COLO829 (cell line): ENCODE measurements at places on chromosomes 6 and 20.

GRCh38 chr6:113565306-113565705 lies 291.8 kb upstream of the MARCKS start:
- no peak for DNase-seq

DNA sequence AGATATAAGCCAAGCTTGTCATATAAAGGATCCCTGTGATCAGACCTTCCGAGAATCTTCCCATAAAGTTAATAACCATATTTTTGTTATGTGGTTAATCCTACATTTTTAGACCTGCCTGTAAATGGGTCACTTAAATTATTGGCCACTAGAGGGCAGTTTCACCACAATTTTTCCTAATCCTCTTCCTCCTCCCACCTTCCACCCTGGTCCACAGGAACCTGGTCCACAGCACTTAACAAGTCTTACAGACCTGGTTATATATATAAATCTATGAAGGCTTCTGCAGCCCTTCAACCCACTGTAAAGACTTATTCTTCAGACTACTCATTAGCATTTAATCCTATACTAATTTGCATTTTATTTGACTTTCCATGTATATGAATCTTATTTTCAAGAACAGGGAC lies 28.3 kb downstream of the MRS2 start:
- DNase-seq: peak; percentile 49

DNA sequence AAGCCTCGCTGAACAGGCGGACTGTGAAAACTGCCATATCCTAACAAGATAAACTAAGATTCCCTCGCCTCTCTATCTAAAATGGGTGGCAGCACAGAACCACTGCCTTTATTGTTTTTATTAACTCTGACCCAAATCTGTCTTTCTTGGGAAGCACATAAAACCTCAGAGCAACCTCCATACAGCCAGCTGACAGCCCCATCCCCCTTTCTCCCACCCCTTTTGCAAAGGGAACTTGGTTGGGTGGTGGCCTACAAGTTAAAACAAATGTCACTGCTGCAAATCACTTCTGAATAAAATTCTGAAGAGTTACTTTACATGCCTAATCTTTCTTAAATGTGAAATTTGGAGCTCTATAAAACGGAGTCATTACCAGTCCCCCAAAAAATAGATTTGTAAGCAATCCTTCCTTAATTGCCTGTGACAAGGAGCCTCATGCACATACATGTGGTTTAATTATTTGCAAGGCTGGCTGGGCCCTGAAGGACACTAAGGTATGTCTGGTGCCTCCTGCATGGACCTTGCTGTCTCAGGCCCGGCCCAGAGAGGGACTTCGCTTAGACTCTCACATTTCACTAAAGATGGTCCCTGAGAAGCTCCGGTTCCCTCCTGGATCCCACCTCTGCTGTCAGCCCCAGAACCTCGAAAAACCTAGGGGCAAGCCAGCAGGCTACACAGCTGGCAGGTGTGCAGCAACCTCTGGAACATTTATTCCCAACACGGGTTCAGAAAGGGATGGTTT lies 21.7 kb downstream of the PXDC1 start:
- DNase-seq: no peak

GRCh38 chr20:47205577-47206123 lies 150.8 kb downstream of the ZMYND8 start:
- DNase-seq: peak; percentile 68

- peak; percentile 35 for DNase-seq
Measured at GRCh38 chr20:16580147-16580546, 6.9 kb upstream of the KIF16B start.

DNA sequence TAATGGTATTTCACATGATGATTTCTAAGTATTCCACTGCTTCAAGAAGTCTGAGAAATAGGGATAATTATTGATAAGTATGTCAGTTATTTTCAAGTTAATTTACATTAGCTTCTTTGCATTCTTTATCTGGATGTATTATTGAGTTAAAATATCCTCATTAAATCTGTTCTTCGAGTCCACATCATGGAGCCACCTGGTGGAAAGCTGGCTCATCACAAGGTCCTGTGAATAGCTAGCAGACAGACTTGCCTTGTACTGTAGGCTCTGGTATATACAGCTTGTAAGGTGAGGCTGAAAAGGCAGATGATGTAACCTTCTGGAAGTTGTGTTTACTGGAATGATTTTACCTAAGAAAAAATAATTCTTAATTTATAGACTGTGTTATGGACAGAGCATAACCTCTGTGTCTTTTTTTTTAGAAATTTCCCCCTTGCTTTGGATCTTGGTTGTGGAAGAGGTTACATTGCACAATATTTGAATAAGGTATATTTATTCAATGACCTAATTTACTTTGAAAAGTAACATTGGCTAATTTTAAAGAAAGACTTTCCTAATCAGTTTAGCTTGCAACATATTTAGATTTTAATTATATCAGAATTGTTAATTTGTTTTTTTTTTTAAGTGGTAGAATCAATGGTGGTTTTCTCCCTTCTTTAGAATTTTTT lies 3.5 kb downstream of the NDUFAF5 start:
- DNase-seq: peak; percentile 73

GRCh38 chr20:44698351-44698750 lies 16.8 kb upstream of the CCN5 start:
- DNase-seq: no peak

DNA sequence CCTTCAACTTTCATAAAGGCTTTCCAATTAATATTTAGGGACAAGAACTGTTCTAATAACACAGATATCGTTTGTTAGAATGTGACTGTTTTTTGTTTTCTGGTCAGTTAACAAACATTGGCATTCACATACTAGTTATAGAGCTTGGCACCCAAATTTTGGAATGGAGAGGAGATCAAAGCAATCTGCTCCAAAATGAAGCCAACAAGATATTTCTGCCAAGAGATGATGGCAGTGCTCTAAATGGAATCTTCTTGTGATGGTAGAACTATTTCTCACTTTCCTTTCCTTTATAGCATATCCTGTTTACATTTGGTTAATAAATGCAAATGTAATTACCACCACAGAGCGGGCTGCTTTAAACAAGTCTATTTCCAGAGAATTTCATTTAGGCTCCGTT lies 208.3 kb upstream of the RIMS1 start:
- DNase-seq: no peak

DNA sequence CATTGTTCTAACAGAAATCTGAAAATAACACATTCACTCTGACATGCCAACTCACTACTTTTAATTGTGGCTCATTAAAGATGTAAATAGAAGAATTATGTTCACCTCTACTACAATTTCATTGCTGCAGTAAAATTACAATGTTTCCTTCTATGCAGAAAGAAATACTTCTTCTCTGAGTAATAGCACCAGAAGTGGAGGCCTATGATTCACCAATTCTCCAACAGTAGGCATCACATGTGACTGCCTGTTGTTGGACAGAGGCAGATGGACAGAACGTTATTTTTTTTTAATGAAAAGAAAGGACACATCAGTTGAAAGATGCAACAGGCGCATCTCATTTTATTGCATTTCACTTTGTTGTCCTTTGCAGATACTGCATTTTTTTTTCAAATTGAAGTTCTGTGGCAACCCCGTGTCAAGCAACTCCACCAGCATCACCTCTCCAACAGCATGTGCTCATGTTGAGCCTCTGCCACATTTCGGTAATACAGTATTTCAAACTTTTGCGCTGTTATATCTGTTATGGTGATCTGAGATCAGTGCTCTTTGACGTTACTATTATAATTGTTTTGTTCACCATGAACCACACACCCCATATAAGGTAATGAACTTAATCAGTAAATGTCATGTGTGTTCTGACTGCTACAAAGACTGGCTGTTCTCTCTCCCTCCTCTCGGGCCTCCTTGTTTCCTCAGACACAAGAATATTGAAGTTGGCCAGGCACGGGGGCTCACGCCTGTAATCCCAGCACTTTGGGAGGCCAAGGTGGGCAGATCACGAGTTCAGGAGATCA lies 121.4 kb downstream of the ATXN1 start:
- DNase-seq: peak; percentile 96

DNA sequence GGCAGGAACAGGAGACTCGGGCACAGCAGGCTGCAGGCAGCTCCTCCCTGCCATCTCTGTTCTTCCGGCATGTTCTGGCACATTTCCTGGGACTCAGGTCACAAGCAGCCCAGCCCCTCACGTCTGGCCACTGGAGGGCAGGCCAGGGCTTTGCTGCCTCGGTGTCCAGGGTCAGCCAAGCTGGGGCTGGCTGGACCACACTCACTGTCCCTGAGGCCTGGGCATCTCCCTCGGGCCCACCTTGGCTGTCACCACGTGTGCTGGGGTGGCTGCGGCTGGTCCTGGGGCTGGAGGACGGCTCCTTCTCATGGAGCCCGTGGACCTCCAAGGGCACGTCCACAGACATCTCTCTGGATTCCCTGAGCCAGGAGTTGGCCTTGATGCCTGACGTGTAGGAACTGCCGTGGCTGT lies 18.5 kb downstream of the FRMD1 start:
- peak; percentile 24 for DNase-seq

DNA sequence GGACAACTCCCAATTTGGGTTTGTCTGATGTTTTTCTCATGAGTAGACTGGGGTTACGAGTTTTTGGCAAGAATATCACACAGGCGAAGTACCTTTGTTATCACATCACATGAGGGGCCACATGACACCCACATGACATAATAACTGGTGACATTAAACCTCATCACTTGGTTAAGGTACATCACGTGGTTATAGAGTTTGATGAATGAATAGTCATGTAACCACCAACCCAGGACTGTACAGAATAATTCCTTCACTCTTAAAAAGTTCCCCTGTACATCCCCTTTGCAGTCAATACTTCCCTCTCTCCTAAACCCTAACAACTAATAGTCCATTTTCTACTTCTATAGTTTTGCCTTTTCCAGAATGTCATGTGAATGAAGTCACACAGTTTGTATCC lies 83.4 kb downstream of the REV3L start:
- no peak for DNase-seq

DNA sequence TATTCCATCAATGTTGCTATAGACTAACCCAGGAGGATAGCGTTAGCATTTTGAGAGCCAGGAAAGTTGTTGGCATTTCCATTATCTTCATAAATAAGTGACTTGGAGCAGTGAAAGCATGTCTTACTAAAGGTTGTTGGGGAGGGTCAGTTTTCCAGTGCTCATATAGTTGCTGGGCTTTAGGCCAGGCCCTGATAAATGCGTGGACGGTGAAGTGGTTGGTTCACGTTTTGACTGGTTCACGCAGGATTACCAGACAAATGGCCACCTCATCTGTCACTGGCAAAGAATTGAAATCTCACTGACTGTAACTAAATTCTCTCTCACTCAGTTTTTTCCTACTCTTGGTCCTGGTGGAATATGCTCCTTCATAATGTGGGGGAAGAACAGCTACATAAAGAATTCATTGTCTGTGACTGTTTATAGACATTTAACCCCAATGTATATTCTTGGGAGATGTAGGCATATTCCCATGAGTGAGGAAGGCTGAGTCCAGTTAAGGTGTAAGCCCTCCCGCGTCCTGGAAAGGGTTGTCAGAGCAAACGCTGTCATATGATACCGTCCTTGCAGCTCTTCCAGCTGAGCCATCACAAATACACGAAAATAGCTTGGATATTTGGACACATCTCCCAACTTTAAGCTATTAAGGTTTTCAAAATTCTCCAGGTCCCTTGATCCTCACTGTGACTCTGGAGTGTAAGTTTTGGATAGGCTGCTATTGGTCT lies 27.8 kb downstream of the LRRC1 start:
- peak; percentile 24 for DNase-seq

- no peak for DNase-seq
Measured at GRCh38 chr20:36830791-36831691, 44.9 kb upstream of the TLDC2 start.

- DNase-seq: peak; percentile 45
Measured at GRCh38 chr20:1005452-1006027, 3.4 kb upstream of the RSPO4 start.

DNA sequence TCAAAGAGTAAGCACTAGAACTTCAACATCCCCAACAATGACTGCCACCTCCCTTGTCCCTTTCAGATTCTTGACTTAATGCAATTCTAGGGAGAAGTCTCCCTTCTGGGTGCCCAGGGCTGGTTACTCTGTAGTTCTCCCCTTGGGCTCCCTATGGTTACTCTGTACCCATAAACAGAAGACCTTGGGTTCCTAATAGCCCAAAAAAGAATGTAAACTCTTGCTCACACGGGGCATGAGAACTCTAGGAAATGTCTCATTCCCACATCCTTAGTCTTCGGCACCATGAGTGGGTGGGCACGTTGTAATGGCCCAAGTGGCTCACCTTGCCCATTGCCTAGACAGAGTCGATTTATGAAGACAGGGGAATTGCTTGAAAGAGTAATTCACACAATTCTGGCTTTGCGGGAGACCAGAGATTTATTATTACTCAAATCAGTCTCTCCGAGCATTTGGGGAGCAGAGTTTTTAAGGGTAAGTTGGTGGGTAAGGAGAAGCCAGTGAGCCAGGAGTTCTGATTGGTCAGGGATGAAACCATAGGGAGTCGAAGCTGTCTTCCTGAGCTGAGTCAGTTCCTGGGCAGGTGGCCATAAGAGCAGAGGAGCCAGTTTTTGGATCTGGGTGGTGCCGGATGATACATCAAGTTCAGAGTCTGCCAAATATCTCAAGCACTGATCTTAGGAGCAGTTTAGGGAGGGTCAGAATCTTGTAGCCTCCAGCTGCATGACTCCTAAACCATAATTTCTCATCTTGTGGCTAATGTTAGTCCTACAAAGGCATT lies 61.2 kb upstream of the SIRPG start:
- DNase-seq: no peak

DNA sequence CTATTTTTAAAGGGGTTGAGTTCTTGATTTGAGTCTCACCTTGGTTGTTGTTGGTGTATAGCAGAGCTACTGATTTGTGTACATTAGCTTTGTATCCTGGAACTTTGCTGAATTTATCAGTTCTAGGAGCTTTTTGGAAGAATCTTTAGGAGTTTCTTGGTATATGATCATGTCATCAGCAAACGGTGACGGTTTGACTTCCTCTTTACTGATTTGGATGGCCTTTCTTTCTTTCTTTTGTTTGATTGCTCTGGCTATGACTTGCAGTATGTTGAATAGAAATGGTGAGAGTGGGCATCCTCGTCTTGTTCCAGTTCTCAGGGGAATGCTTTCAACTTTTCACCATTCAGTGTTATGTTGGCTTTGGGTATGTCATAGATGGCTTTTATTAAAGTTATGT lies 64.0 kb downstream of the CDYL start:
- DNase-seq: no peak

- DNase-seq: no peak
Measured at GRCh38 chr6:33306356-33306755, 7.5 kb downstream of the TAPBP start.

DNA sequence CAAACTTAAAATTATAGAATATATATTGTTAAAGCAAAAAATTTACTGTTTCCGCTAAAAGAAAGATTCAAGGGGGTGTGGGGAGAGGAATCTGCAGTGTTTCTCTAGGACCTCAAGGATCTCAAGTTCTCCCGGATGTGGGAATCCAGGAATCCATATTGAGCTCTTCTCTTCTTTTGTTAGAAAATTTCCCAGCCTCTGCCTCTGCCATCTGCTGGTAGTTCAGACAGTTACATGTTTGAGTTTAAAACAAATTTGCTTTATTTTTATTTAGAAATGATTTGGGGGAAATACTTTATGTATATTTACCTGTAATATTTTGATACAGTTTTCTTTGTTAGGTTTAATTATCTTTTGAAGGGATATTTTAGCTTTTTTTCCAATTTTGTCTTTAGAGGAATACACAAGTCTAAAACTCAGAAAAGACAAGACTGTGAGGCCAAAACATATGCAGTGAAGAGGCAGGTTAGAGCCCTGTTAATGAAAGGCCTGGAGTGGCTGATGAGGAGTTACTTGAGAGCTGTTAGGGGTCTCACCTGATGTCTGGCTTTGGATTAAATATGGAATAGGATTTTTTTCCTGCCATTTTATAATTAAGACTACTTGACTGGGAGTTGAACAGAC lies 268.8 kb downstream of the ARID1B start:
- peak; percentile 77 for DNase-seq
